ENCODE measurements at places on chromosomes 2 and 18. TPM values are rescaled to one million over a fixed set of nuclear protein-coding genes. Genes with fewer than 3 reads are reported as not detected.

ZNF804A gene
- total RNA-seq, result 1.0 TPM

ARHGEF33 gene
- total RNA-seq, result 0.42 TPM

ZBTB7C gene
- 26.0 TPM for total RNA-seq

ZNF892 gene
- 1.6 TPM for total RNA-seq

NFE2L2 gene
- total RNA-seq, result 180 TPM

GPR155 gene
- 31.2 TPM for total RNA-seq

YPEL5 gene
- total RNA-seq, result 104 TPM

AP1S3 gene
- 3.4 TPM for total RNA-seq

GRCh38 chr2:47488870-47489584, 86.1 kb downstream of the MSH2 start:
- DNase-seq, result no peak

DNA sequence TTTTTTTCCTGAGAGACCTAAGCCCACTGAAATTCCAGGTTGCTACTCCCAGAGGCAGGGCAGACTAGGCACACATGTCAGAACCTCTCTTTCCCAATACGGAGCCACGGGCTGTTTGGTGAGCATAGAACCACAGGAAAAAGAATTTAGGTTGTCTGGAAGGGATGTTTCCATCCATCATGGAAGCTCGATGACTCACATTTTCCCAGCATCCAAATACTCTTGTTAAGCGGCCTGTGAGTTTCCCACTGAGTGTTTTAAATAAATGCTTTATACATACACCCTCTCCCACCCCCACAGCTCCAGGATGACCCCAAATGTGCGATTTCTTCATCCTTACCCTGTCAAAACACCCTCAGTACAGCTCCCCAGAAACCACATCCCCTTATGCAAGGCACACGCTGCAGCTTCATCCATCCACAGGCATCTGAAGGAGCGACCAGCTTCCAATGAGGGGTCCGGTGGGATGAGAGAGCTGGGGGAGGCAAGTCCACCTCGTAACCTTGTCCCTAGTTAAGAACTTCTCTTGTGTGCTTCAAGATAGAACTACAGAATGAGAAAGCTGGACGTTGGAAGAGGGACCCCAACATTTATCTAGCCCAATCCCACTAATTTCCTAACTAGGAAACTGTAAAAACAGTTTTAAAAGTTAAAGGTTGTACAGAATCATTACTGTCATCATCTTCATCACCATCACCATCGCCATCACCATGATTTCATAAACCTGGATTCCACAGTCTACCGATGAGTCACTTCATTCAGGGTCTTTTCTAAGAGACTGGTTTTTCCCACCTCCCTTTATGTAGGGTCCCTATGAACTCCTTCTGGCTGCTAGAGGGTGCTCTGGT, 63.5 kb upstream of the FZD7 start:
- DNase-seq, result no peak

GRCh38 chr2:176135035-176135440, 5.5 kb downstream of the HOXD8 start:
- no peak for DNase-seq
